Cerebellum (tissue), 4 donors: ENCODE measurements at places on chromosomes 16 and 17.

DNA sequence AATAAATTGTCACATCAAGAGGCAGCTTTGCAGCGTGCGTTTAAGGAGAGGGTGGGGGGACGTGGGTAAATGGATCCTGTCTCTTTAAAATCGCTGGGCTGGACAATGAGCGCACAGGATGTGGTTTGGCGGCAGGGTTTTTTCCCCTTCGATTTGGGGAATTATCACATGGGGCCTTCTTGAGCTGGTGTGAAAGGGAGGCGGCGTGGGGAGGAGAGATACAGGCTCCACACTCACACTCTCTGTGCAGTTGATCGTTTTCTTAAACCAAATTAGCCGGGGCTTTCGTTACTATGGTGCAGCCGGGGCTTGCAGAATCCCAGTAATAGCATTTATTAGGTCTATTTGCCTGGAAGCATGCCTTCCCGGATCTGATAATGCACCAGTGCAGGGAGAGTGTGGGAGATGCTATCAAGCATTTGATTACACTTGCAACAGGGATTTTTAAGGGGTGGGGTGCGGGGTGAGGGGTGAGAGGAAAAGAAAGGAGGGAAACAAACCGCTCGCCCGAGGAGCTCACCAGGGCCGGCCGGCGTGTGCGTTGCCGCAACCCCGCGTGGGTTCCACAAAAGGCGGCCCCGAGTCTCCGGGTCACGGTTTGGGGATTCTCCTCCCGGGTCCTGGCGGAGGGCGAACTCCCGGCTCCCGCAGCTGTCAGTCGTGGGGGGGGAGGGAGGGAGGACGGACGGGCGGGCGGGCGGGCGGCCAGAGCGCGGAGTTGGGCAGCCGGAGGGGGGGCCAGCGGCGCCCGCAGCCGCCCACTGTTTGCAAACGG, 58.8 kb upstream of the GSE1 start:
- peak; percentile 69 for DNase-seq

- DNase-seq, result peak; percentile 67
These were observed 14.4 kb downstream of the ASPSCR1 start for GRCh38 chr17:81991684-81992305.

GRCh38 chr17:27756467-27757371, 43.6 kb downstream of the NOS2 start:
- no peak for DNase-seq

- DNase-seq, result no peak
These were observed 1.9 kb downstream of the HNF1B start for GRCh38 chr17:37742762-37743611.

DNA sequence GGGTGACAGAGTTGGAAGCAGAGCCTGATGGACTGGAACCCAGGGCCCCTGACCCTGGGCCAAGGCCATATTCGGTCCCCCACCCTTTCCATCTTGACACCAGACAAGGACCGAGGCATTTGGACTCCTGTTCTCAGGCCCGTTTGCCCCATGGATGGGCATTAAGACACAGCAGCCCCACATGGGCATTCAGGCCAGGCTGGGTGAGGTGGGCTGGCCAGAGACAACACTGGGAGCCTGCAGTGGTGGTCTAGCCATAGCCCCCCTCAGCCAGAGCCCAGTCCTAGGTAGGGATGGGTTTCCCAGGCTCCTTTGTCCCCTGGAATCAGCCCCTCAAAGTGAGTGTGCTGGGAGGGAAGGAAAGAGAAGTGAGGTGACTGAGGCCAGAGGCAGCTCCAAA, 1.6 kb downstream of the PDK2 start:
- no peak for DNase-seq

DNA sequence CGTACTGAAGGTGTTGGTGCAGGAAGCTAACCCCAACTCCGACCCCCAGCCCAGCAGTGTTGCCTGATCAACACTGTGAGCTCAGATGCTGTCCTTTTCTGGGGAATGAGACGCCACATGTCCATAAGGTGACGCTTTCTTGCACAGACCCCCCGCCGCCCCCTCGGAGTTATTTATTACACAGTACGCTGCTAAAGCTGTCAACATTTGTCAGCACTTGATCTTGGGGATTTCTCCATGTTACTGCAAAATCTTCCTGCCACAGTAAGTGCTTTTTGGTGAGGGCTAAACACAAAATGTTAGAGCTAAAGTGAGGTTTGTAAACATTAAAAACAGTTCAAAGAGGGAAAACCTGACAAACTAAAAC, 15.9 kb downstream of the CMTM3 start:
- no peak for DNase-seq

- DNase-seq, result no peak
These were observed 25.4 kb upstream of the HOXB13 start for GRCh38 chr17:48753794-48754499.

DNA sequence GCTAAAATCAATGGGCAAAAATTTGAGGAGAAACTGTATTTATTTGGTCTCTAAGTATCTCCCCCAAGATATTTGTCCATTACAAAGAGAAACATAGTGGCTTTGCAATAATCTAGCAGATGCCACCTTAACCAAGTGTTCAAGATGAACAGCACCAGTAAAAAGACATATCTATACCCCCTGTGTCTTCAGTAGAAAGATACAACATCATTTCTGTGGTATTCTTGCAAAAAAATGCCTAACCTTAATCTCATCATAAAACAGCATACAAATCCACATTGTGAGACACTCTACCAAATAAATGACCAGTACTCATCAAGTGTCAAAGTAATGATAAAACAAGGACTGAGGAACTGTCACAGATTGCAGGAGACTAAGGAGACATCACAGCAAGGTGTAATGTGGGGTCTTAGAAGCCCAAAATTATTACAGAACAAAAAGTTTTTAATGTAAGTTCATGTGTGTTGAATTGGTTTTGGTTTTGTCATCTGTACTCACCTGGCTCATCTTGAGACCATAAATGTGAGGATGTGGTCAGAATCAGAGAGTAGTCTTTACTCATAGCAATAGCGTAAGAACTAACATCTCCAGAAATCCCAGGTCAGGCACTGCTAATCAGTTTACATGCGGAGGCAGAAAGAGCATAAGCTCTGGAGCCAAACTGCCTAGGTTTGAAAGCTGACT, 77.2 kb downstream of the AATF start:
- DNase-seq, result no peak

DNA sequence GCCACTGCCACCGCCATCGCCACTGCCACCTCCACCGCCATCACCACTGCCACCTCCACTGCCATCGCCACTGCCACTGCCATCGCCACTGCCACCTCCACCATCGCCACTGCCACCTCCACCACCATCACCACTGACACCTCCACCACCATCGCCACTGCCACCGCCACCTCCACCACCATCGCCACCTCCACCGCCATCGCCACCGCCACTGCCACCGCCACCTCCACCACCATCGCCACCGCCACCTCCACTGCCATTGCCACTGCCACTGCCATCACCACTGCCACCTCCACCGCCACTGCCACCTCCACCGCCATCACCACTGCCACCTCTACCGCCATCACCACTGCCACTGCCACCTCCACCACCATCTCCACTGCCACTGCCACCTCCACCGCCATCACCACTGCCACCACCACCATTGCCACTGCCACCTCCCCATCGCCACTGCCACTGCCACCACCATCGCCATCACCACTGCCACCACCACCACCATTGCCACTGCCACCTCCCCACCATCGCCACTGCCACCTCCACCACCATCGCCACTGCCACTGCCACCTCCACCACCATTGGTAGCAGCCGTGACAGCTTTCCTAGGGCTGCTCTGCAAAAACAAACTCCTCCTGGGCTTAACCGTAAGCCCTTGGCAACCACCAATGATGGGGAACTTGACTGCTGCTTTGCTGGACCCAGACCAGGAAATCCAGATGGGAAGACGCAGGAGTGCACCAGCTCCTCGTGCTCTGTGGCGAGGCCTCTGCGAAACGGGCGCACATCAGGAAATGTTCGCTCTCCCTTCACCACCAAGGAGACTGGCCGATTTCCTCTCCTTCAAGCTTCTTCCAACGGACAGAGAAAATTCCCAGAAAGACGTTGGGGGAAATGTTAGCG, 147.2 kb downstream of the RBFOX3 start:
- DNase-seq, result no peak

DNA sequence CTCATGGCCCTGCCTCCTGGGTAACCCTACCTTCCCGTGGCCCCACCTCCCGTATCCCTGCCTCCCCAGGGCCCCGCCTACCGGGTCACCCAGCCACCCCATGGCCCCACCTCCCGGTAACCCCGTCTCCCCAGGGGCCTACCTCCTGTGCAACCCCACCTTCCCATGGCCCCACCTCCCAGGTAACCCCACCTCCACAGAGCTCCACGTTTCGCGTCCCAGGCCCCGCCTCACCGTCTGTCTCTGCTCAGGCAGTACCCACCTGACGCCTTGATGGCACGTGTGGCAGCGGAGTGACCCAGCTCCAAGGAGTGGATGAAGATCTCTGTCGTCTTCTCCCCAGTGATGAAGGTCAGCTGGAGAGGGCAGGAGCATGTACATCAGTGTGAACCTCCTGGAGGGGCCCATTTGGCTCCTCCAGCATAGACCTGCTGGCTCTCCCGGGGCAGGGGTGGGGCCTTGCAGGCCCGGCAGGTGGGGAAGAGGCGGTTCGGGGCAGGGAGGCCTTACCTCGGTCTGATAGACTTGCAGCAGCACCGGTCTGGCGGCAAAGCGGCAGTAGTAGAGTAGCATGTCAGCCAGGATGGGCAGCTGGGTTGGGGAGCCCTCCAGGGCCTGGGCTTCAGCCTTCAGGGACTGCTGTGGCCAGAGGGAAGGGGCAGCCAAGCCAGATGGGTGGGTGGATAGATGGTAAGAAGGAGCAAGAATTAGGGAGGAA, 18.7 kb upstream of the PIK3R6 start:
- DNase-seq, result no peak

DNA sequence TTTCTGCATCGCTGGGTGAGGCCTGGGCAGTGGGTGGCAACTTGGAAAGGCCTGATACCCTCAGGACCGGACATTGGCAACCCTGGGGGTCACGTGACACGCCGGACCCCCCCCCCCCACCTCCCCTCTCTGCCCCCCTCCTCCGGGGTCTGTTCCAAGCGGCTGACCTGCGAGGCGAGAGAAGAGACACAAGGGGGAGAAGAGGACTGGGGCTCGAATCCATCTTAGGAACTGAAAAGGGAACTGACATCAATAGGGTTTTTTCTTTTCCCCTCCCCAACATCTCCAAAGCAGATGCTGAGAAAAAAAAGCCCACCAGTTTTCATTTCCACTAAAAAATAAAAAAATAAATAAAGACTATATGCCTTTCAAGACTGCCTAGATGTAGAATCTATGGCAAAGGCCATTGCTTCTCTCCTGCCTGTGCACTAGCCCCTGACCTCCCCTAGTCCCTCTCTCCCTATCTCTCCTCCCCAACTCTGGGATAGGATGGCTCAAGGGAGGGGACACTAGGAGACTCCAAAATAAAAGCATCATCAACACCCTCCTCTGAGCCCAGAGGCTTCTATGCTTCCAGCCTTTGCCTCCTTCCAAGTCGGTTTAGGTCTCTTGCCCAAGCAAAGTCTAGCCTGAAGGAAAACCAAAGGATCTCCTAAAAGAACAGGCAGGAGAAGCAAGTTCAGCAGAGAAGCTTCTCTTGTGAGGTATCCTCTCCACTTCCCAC, 7.7 kb upstream of the HOXB2 start:
- no peak for DNase-seq

GRCh38 chr16:49410226-49410625, 36.6 kb downstream of the C16orf78 start:
- no peak for DNase-seq

GRCh38 chr16:68749432-68749831, 12.3 kb downstream of the CDH1 start:
- DNase-seq, result no peak

GRCh38 chr17:67452681-67453554, 75.8 kb downstream of the PITPNC1 start:
- DNase-seq, result no peak

GRCh38 chr17:1872976-1873375, 43.2 kb downstream of the RPA1 start:
- no peak for DNase-seq

DNA sequence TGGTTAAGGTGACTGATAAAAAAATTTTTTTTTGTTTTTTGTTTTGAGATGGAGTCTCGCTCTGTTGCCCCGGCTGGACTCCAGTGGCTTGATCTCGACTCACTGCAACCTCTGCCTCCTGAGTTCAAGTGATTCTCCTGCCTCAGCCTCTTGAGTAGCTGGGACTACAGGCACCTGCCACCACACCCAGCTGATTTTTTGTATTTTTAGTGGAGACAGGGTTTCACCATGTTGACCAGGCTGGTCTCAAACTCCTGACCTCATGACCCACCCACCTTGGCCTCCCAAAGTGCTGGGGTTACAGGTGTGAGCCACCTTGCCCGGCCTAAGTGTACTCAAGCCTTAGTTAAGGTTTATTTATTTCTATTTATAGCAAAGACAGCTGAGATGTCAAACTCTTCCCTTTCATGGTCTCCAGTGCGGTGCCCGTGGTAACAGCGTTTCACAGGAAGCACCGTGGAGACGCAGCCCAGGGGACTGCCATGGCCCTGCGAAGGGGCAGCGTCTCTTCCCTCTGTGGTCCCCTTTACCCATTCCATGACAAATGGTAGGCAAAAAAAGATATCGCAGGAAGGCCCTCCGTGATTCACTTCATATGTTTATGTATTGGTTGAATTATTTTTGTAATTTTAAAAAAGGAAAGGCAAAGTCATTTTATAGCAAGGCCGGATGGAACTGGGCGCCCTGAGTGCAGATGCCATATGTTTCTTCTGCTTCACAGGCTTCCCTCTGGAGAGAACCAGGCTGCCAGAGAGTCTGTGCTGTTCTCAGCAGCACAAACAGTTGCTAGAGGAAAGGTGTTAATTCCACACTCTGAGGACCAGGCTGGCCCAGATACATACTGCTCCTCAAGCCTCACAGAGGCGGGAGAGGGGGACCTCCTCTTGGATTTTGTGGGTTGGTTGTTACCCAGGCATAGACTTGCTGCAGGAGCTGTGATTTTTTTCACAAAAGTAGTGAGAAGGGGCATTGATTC, 29.2 kb downstream of the DDX19A start:
- DNase-seq, result peak; percentile 82

GRCh38 chr16:59975953-59976352, 1241.8 kb upstream of the GOT2 start:
- no peak for DNase-seq

GRCh38 chr16:50989047-50989446, 162.0 kb downstream of the SALL1 start:
- no peak for DNase-seq

DNA sequence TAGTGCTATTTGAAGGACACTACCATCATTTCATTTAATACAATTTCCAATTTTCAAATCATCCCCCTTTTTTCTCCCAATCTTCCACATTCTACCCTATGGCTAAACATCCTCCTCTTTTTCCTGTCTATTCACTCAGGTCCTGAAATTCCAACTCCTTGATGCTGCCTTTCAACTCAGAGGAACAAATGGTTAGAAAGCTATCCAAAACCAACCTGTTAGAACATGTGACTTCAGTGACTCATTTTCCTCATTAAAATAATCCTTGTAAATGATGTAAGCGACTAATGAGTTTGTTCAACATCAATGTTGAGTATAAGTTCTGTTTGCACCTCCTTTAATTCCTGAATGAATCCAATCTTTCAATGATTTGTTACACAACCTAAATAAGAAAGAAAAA, 5.5 kb downstream of the PSMD12 start:
- DNase-seq, result no peak

DNA sequence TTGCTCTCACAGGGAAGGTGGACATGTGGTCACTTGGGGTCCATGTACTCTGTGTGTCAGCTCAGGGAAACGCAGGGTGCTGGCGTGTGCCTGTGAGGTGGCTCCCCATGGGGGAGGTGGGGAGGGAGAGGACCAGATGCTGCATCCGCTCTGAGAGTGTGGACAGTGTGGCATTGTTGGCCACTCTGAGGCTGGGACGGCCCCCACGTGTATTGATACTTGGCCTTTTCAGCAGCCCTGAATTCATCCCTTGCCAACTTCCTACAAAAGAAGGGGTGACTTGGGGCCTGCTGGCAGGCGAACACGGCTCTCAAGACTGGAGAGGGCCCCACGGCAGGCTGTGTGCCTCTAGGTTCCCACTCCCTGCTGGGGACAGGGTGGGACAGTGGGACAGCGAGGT, 120.1 kb downstream of the RAB11FIP4 start:
- no peak for DNase-seq
